ENCODE measurements at places on chromosomes 7 and 10.

GRCh38 chr10:38027986-38028385 lies 17.5 kb downstream of the ZNF33A start:
- DNase-seq, result no peak

- no peak for DNase-seq
Measured at GRCh38 chr7:74307738-74308505, 18.7 kb downstream of the CLIP2 start.

DNA sequence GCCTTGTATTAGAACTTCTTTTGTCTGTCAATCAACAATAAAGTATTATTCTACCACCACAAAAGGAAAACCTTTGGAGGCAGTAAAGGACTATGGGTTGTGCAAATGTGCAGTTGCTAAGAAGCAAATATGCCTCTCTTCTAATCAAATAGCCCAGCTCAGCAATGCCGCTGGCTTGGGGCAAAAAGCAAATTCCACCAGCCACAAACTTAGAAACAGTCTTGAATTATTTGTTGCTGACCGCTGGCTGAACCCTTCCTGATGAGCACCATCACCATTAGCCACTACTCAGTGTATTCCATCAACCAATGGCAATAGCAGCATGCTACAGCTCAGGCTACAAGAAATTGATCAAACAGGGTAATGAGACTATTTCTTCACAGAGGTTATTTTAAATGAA lies 51.0 kb downstream of the SKAP2 start:
- DNase-seq, result peak; percentile 12

GRCh38 chr7:90758933-90759562 lies 162.9 kb downstream of the CDK14 start:
- DNase-seq, result no peak

DNA sequence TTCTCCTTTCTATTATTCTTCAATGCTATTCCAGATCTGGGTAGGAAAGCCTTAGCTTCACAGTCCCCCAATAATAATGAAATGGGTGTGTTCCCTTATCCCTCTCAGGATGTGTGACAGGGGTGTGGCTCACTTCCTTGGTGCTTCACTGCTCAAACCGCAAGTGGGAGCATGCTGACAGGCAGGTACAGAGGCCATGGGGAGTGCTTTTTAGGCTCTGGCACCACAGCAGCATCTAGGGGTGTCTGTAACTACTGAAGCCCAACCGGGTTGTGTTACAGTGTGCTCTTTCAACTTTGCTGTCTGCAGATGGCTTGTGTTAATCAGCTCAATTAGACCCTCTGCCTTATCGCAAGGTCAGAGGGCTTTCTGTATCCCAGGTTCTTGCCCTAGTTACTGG lies 79.4 kb upstream of the CYP2C9 start:
- DNase-seq, result no peak

Data from right kidney (tissue), 9 donors.